ENCODE measurements at places on chromosomes 13 and 19. TPM values are rescaled to one million over a fixed set of nuclear protein-coding genes. Genes with fewer than 3 reads are reported as not detected.

GRCh38 chr13:80036845-80037504 is 304.0 kb downstream of the SPRY2 start:
- DNase-seq: no peak

DNA sequence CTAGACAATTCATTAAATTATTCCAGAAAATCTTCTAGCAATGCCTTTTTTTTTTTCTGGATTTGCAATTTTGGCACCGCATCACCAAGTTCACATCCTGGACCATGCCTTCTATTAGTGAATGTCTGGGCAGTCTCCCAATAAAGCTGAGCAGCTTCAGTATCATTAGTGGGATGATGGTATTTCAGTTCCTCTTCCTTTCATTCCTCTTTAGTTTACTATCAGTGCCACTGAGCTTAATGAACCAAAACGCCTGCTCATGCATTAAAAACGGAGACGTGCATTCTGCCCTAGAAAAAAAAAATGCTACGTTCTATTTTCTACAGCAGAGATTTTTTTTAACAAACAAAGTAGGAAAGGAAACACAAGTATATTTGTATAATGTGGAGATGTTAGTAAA is 343.0 kb downstream of the PCDH9 start:
- no peak for DNase-seq

DNA sequence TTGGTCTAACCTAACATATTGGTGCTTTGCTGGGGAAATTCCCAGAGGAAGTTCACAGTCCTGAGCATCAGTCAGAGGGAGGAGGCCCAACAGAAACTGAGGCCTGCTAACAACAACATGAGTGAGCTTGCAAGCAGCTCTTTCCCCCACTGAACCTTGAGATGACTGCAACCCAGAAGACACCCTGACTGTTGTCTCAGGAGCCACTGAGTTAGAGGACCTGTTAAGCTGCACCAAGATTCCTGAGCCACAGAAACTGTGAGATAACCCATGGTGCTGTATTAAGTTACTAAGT is 193.2 kb upstream of the UBL3 start:
- DNase-seq: no peak

- no peak for DNase-seq
Measured at GRCh38 chr13:29456419-29456818, 139.1 kb downstream of the SLC7A1 start.

The MTMR6 gene
- total RNA-seq: 24.0 TPM

DNA sequence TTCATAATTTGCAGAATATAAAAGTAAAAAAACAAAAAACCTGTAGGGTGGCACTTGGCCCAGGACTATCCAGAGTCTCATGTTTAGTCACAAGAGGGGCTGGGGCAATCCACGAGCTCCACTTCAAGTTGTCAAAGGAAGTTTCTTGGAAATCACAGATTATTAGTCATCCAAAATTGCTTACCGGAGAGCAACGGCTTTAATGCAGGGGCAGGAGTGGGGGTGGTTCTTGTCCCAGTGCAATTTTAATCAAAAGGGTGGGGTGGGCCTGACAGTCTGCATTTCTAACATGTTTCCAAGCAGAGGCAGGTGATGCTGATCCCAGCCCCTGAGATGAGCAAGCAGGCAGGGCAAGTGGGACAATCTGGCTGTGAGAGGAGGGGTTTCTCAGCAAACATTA is 233.9 kb downstream of the ABCC4 start:
- DNase-seq: no peak
